Endothelial cell of umbilical vein (primary cell): ENCODE measurements at places on chromosomes 7 and 10. TPM values are rescaled to one million over a fixed set of nuclear protein-coding genes. Genes with fewer than 3 reads are reported as not detected.
A peak's percentile ranks its signal among the peaks of the same experiment; 100 is the strongest.

GRCh38 chr10:85645926-85646711, 720.5 kb downstream of the GRID1 start:
- H3K4me3 ChIP-seq: no peak overlapping the region
- H3K27ac ChIP-seq: no peak overlapping the region
- peak; percentile 11 for DNase-seq
- H3K36me3 ChIP-seq: no peaks in the 10 kb centered on the region
- H3K4me1 ChIP-seq: peaks cover 44% of the 10 kb centered on the region

GRCh38 chr7:138125598-138126111, 49.4 kb downstream of the AKR1D1 start:
- H3K27ac ChIP-seq: no peak overlapping the region
- no peak overlapping the region for H3K4me3 ChIP-seq
- no peaks in the 10 kb centered on the region for H3K36me3 ChIP-seq
- H3K4me1 ChIP-seq: no peaks in the 10 kb centered on the region
- no peaks in the 10 kb centered on the region for H3K27me3 ChIP-seq

- H3K27me3 ChIP-seq: peaks cover 17% of the 10 kb centered on the region
- no peak for DNase-seq
- H3K4me3 ChIP-seq: no peak overlapping the region
- no peak overlapping the region for H3K27ac ChIP-seq
- H3K4me1 ChIP-seq: peaks cover 2% of the 10 kb centered on the region
Observed at GRCh38 chr10:43074409-43074808, 2.5 kb upstream of the RET start.

The TUBAL3 gene
- not detected in 2 replicates for total RNA-seq

GRCh38 chr10:79340646-79341244, 6.5 kb upstream of the PPIF start:
- H3K4me3 ChIP-seq: no peak overlapping the region
- DNase-seq: no peak
- H3K4me1 ChIP-seq: no peaks in the 10 kb centered on the region
- H3K36me3 ChIP-seq: no peaks in the 10 kb centered on the region

The PNPLA8 gene
- total RNA-seq: 17.6 and 19.9 TPM in 2 replicates

GRCh38 chr7:75650062-75650461, 88.7 kb downstream of the HIP1 start:
- no peaks in the 10 kb centered on the region for H3K36me3 ChIP-seq
- peak; percentile 54 for DNase-seq
- H3K4me3 ChIP-seq: no peak overlapping the region
- H3K4me1 ChIP-seq: peaks cover 18% of the 10 kb centered on the region
- peak overlapping the region; percentile 12 for H3K27ac ChIP-seq

DNA sequence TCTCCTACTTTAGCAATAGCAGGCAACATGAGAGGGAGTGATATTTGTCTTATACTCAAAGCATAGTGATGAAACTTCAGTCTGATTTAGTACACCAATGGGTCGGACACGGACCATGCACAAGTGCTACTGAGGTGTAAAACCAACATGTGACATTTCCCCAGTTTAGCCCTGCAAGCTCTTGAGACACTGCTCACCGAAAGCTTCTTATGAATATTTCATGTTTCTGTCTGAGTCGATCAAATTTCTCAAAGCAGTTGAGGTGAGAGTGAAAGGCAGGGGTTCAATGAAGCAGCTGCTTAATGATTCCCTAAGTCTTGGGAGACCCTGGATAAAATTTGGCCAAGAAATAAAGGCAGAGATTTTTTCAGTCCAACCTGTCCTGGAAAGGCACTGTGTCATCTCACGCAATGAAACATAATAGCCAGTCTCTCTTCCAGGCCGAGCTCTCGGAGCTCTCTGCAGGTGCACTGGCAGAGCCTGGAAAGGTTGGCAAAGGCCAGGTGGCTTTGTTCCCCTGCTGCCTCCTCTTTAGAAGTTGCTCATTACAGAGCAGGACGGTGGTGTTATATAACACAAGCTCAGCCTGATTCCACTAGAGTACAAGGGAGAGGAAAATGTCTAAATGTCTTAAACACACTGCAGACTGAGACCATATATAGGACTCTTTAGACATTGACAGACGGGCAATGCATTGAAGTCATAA, 33.9 kb upstream of the XPNPEP1 start:
- no peak overlapping the region for H3K27ac ChIP-seq
- H3K36me3 ChIP-seq: no peaks in the 10 kb centered on the region
- no peak for DNase-seq
- H3K4me3 ChIP-seq: no peak overlapping the region
- H3K4me1 ChIP-seq: no peaks in the 10 kb centered on the region

GRCh38 chr7:112121318-112121717, 84.9 kb downstream of the DOCK4 start:
- no peaks in the 10 kb centered on the region for H3K36me3 ChIP-seq
- no peaks in the 10 kb centered on the region for H3K4me1 ChIP-seq
- H3K27me3 ChIP-seq: no peaks in the 10 kb centered on the region
- H3K4me3 ChIP-seq: no peak overlapping the region

The HTR7 gene
- total RNA-seq: 0.09 and 0.22 TPM in 2 replicates

DNA sequence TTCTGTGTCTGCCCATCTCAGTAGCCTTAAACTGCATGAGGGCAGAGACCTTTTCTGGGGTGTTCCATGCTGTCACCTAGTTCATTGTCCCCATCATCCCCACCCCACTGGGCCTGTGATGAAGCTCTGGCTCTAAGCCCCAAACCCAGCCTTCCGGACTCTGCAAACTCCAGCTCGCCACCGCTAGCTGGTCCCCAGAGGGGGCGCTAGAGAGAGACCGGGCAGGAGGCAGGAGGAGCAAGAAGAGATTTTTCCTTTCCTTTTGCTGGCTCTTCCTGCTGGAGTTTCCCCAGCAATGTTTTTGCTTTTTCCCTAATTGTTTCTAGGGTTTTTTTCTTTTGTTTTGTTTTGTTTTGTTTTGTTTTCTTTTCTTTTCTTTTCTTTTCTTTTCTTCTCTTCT, 234.4 kb downstream of the TEX36 start:
- H3K27me3 ChIP-seq: no peaks in the 10 kb centered on the region
- H3K27ac ChIP-seq: no peak overlapping the region

The OR2A7 gene
- 0.21 TPM in 1 of 2 replicates, not detected in the other for total RNA-seq

The COBL gene
- 0.07 and 0.11 TPM in 2 replicates for total RNA-seq

The ZNF777 gene
- total RNA-seq: 11.1 and 12.2 TPM in 2 replicates

DNA sequence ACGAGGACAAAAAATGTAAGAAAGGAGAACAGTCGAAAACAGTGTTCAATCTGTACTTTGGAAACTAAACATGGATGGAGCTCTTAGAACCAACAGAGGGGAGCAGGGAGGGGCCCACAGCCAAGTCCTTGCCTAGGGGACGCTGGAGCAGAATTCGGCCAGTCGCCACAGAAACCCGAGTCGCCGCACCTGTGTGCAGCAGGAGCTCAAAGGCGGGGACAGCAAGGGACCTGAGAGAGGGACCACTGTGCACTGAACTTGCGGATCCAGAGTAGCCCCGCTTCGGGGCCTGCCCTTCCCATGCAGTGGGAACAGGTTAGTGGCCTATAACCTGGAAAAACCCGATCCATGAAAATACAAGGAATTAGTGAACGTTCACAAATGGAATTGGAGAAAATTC, 68.1 kb downstream of the SEC61G start:
- no peak for DNase-seq
- no peak overlapping the region for H3K4me3 ChIP-seq
- H3K27me3 ChIP-seq: no peaks in the 10 kb centered on the region
- no peak overlapping the region for H3K27ac ChIP-seq
- H3K36me3 ChIP-seq: no peaks in the 10 kb centered on the region

The REEP3 gene
- total RNA-seq: 48.3 and 56.6 TPM in 2 replicates

GRCh38 chr7:129615018-129615417, 3.5 kb downstream of the NRF1 start:
- H3K27me3 ChIP-seq: no peaks in the 10 kb centered on the region
- H3K4me3 ChIP-seq: no peak overlapping the region
- H3K27ac ChIP-seq: no peak overlapping the region
- no peak for DNase-seq
- no peaks in the 10 kb centered on the region for H3K36me3 ChIP-seq

DNA sequence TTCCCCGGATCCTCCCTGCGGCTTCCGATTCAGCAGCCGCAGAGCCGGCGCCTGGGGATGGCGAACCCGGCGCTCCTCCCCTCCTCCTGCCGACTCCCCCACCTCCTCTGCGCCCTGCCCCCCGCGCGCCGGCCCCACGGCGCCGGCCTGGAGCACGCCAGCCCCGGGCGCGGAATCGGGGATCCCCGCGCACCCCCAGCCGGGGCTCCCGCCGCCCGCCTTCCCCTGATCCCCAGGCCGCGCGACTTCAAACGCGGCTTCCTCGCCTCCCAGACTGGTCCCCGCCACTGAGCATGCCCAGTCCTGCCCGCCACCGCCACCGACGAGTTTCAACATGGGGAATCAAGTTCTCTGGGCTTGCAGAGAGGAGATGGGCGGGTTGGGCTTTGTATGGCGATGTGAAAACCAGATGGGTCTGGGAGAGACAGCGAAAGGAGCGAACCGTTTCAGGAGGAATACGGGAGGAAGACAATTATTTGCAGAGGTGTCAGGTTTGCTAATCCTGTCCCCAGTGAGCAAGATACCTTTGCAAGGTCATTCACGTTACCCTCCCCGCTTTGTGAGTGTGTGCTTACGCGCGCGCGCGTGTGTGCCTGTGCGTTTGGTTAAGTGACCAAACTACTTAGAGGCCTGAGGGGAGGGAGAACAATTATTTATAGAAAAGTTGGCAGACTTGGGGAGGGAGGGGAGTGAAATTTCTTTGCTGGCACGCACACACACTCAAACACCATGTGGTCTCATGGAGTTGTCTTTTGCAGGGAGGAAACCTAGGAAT, at the start of gene PANK1:
TSS of gene PANK1 (minus strand) at position 276 of the 775 bp plus-strand sequence. CDS start 351 bp downstream, outside the sequence.
- peak; percentile 83 for DNase-seq
- peak within 1 kb of the TSS; percentile 2 for H3K27ac ChIP-seq
- H3K36me3 ChIP-seq: no peaks in the 10 kb centered on the region
- H3K4me1 ChIP-seq: peaks cover 12% of the 10 kb centered on the region
- H3K4me3 ChIP-seq: peak within 1 kb of the TSS; percentile 23
- H3K27me3 ChIP-seq: peaks cover under 1% of the 10 kb centered on the region

The BTBD16 gene
- total RNA-seq: 0.78 TPM in 1 of 2 replicates, not detected in the other

DNA sequence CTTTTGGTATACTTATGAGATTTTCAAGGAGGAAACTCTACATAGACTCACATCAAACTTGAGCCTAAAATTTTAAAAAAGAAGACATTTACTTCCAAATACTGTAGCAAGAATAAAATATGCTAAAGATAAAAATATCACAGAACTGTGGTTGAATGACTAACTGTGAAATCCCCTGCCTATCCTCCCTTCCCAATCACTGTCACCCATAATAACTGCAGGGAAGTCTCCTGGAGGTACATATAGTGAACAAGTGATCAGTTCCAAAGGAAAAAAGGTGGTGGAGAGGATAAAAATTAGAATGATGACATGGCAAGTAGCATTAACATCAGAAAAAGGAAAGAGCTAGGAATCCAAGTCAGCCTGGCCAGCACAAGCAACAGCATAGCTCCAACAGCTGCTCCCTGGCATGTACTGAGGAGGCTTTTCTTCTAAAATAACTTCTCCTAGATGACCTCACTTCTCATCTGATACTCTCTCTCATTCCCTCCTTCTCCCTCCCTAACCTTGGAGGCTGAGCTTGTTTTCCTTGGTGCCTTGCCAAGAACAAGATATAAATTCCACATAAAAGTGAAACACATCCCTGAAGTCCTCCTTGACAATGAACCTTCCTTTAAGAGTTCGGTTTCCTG, 124.0 kb downstream of the IQUB start:
- H3K27me3 ChIP-seq: no peaks in the 10 kb centered on the region
- H3K4me1 ChIP-seq: no peaks in the 10 kb centered on the region
- peak; percentile 29 for DNase-seq
- H3K27ac ChIP-seq: no peak overlapping the region

GRCh38 chr7:11104578-11104977, 130.9 kb downstream of the PHF14 start:
- no peak overlapping the region for H3K4me3 ChIP-seq
- H3K27me3 ChIP-seq: no peaks in the 10 kb centered on the region
- peaks cover 6% of the 10 kb centered on the region for H3K4me1 ChIP-seq
- no peak for DNase-seq
- no peaks in the 10 kb centered on the region for H3K36me3 ChIP-seq

The LLCFC1 gene
- total RNA-seq: not detected in 2 replicates

The SPACDR gene
- 1.5 and 4.1 TPM in 2 replicates for total RNA-seq

- H3K4me3 ChIP-seq: no peak overlapping the region
- DNase-seq: no peak
- H3K27me3 ChIP-seq: peaks cover 72% of the 10 kb centered on the region
- H3K36me3 ChIP-seq: no peaks in the 10 kb centered on the region
- H3K27ac ChIP-seq: no peak overlapping the region
Observed at GRCh38 chr10:110642204-110643034, 1.7 kb upstream of the RBM20 start.

The TCAF2 gene
- total RNA-seq: 7.1 and 8.4 TPM in 2 replicates

GRCh38 chr10:126749015-126749655, 78.6 kb upstream of the C10orf90 start:
- no peaks in the 10 kb centered on the region for H3K27me3 ChIP-seq
- H3K27ac ChIP-seq: no peak overlapping the region
- H3K4me1 ChIP-seq: no peaks in the 10 kb centered on the region
- no peaks in the 10 kb centered on the region for H3K36me3 ChIP-seq
- no peak overlapping the region for H3K4me3 ChIP-seq
- DNase-seq: peak; percentile 69

GRCh38 chr7:85030893-85031292, 156.0 kb downstream of the SEMA3D start:
- peaks cover 2% of the 10 kb centered on the region for H3K4me1 ChIP-seq
- no peak overlapping the region for H3K27ac ChIP-seq
- H3K4me3 ChIP-seq: no peak overlapping the region
- no peaks in the 10 kb centered on the region for H3K27me3 ChIP-seq
- DNase-seq: peak; percentile 50

The HDAC9 gene
- 11.6 and 14.6 TPM in 2 replicates for total RNA-seq

DNA sequence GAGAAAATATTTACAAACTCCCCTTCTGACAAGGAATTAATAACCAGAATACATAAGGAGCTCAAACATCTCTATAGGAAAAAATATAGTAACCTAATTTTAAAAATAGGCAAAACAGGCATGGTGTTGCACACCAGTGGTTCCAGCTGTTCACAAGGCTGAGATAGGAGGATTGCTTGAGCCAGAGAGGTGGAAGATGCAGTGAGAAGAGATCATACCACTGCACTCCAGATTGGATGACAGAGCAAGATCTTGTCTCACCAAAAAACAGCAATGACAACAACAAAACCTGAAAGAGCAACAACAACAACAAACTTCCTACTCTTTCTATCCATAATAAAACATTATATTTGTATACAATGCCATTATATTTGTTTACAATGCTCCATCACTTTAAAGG, 304.4 kb upstream of the CNTNAP2 start:
- H3K4me3 ChIP-seq: no peak overlapping the region
- DNase-seq: no peak
- H3K27me3 ChIP-seq: no peaks in the 10 kb centered on the region
- H3K27ac ChIP-seq: no peak overlapping the region

DNA sequence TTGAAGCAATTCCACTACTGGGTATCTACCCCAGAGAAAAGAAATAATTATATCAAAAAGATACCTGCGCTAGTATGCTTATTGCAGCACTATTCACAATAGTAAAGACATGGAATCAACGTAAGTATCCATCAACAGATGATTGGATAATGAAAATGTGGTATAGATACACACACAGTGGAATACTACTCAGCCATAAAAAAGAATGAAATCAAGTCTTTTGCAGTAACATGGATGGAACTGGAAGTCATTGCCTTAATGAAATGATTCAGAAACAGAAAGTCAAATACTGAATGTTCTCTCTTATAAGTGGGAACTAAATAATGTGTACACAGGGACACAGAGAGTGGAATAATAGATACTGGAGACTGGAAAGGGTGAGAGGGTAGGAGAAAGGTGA, 7.4 kb upstream of the SLC35B4 start:
- H3K36me3 ChIP-seq: no peaks in the 10 kb centered on the region
- H3K27ac ChIP-seq: no peak overlapping the region
- no peak overlapping the region for H3K4me3 ChIP-seq
- H3K4me1 ChIP-seq: no peaks in the 10 kb centered on the region
- H3K27me3 ChIP-seq: peaks cover 3% of the 10 kb centered on the region

The TAS2R16 gene
- total RNA-seq: not detected in 2 replicates
